EH (cell line): ENCODE measurements at places on chromosomes 4 and X.

DNA sequence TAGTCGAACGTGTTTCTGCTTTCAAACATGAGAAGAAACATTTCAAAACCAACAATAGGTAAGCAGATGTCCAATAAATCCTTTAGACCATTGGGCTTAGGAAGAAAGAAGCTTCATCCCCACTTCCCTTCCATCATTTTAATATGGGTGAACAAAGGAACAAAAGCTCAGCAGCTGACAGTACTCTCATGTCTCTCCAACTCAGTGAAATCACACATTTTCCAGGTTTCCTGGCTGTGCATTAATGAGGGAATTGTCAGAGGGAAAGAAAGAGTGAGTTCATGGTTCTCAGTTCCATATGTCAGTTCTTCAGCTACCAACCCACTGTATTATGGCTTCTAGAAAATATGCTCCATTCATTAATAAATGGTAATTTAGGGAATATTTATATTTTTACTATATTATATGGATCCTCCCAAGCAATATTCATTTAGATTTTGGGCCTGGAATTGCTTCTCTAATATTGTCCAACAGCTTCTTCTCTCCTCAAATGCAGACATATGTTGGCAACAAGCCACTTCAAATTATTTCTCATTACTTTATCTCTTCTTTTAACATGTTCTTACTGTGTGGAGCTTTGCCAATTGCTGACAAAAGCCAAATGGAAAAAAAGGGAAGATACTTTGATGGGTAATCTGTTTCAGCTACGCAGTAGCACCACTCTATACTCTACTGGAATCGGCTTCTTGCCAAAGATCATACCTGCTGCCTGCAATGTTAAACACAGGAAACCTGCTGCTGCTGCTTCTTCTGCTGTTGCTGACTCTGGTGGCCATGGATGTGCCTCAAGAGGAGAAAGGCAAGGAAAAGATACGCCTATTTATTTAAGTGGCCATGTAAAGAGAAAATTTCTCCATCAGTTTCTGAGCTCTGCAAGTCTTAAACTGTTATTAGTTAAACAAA, 1757.6 kb downstream of the ARAP2 start:
- no peak for DNase-seq

DNA sequence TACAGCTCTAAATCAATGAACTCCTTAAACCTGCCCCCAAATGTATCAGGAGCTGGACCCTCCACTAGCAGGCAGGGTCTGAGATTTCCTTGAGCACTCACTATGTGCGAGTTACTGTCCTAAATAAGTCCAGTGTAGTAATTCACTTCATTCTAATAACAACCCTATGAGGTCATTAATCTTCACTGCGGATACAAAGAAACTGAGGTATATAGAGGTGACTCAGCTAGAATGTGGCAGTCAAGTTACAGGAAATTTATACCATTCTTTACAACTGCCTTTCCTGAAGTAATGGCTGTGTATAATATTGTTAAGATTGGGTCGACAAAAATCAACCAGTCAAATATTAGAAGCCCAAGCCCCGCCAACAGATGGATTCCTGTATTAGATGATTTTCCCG, 473.9 kb upstream of the FTHL17 start:
- peak; percentile 56 for DNase-seq

DNA sequence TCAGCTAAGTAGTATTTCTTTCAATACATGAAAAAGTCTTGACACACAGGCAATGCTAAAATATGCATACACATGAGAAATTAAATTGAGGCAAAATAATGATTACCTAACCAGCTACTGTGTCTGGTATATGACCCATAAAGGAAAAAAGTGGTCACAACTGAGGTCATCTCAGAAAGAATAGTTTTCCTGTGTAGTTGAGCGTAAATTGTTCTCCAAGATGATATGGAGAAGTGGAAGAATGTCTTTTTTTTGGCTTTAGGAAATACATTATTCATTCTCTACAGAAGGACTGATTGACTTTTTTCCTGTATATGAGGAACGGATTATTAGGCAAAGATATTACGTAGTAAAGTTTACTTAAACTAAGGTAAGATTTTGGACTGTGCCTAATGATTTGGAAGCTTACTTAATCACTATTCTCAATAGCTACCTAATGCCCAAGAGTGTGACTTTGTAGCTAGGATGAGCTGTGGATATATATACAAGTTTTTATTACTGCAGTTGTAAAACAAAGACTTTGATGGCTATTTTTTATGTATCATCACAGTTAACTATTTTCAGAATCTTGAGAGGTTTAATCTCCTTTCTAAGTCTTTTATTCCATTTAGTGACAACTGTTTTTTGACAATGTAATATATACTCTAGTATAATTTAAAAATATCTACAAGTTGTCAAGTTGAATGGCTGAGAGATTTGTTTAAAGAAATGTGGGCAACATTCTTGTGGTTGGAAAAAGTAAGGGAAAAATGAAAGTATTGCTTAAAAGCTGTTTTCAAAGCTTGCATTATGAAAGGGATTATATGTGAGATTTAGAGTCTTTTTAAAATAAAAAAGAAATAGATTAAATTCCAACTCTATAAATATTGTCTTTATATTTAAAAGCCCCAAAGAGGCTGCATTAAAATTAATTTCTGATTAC, 100.2 kb downstream of the PDLIM5 start:
- peak; percentile 72 for DNase-seq

- peak; percentile 69 for DNase-seq
Measured at GRCh38 chrX:40266490-40267333, 169.0 kb upstream of the BCOR start.

GRCh38 chr4:77039796-77040195, 36.0 kb downstream of the CCNI start:
- no peak for DNase-seq

DNA sequence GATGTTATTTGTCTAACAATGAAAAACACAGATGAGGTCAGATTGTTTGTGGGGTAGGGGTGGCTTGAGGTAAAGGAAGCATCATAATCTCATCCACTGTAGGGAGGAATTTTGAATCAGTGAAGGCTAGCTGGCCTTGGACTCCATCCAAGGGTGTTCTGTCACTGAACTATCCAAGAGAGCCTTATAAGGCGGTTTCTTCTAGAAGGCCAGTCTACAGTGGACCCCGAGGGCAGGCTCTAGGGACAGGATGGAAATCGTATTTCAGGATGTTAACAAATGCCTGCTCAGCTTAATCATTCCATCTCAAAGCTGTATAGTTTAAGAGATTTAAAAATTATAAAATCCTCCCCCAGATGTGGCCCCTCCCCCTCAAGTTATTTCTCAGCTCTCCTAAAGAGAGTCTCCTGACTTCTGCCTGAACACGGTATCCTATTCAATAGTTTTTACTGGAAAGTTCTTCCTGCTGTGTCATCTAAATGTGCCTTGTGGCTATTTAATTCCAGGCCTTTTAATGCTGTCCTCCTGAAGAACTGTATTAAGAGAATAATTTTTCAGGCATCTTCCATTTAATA, 8.0 kb downstream of the IGFBP7 start:
- peak; percentile 99 for DNase-seq

DNA sequence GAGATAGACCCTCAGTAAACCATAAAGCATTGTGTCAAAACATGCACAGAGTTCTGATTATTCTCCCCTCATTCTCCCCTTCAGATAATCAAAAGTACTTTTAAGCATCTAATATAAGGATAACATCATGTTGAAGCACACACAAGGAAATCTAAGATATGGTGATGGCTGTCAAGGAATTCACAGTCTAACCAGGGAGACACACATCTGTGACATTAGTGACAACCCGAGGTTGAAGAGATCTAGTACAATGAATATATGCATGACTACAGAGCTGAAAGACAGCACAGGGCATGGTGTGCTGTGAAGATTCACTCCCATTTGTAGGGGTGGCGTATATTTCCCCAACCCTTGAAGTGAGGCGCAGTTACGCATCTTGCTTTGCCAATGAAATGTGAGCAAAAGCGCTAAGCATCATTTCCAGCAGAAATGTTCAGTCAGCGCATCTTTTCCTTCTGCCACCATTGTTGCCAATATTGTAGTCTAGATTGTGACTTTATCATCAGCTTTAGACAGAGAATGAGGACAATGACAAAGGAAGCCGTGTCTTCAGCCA, 122.0 kb downstream of the NSUN7 start:
- no peak for DNase-seq

DNA sequence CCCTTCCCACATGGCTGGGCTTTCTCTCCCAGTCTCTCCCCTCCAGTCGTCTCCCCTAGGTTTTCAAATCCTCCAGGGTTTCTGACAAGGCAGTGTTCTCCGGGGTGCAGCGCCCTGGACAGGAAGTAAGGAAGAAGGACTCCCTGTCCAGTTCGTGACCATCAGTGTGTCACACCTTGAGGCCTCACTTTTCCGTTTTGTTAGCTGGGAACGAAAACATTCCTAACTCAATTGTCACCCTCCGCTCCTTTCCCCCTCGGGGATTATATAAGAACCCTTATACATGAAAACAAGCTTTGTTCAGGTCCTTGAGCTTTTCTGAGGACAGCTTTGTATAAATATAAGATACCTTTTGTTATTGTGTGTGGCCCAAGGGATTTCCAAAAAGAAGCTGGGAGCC, 92.1 kb downstream of the KDR start:
- DNase-seq, result no peak

- peak; percentile 51 for DNase-seq
Measured at GRCh38 chr4:145956288-145956890, 17.8 kb upstream of the ZNF827 start.

GRCh38 chrX:41407816-41408215, 39.3 kb upstream of the NYX start:
- no peak for DNase-seq

- no peak for DNase-seq
Measured at GRCh38 chr4:7381221-7381889, 53.4 kb downstream of the PSAPL1 start.

- peak; percentile 74 for DNase-seq
Measured at GRCh38 chr4:74376888-74377483, 12.0 kb downstream of the EREG start.

- DNase-seq, result no peak
Measured at GRCh38 chr4:40402556-40402955, 67.4 kb downstream of the CHRNA9 start.

DNA sequence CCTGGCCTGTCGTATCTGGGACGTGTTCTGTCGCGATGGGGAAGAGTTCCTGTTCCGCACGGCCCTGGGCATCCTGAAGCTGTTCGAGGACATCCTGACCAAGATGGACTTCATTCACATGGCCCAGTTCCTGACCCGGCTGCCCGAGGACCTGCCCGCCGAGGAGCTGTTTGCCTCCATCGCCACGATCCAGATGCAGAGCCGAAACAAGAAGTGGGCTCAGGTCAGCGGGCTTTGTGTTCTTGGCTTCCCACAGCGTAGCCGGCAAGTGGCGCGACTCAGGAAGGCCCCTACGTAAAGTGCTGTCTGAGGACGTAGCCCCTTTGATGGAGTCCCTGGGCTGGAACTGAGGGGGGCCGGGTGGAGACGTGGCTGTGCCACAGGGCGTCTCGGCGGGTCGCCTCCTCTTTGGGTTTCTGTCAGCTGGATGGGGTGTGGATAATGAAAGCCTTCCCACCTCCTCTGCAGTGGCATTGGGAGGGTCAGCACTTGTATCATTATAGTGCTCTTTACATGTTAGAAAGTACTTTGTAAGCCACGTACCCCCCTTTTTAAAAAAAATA, 18.1 kb upstream of the TADA2B start:
- DNase-seq, result no peak

GRCh38 chr4:53376900-53377299, 541 bp upstream of the FIP1L1 start:
- no peak for DNase-seq

GRCh38 chr4:7075962-7076695, 8.3 kb upstream of the GRPEL1 start:
- DNase-seq, result peak; percentile 48

DNA sequence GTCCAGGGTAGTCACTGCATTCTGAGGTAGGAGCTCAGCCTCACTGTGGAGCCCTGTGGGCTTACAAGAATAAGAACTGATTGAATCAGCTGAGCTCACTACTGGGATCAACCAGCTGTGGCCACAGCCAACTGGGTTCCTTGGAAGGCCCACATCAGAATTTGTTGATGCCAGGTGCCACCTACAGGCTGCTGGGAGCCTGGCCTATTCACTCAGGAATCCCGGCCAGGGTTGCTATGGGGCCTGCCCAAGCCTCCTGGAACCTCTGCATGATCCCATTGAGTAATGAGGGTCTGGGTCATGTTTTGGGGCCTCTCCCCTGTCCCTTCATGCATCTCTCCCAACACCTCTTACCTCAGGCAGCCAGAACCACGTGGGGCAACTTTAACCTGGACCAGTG, 53.9 kb upstream of the KIAA1210 start:
- DNase-seq, result peak; percentile 1

DNA sequence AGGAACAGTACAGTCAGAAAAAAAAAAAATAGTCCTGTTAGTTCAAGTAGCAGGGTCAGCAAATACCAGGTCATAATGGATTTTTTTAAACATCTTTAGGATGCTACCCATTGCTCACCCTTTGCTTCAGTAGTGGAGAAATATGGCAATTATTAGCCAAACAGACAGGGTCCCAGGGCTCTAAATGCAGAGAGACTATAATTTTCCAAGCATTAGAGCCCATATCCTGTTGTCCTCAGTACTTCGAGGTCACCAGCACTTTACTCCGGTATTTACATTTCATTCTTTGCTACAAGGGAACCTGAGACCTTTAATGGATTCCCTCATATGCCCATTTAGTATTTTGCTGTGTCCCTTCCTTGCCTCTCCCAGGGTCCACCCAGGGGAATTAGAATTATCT, 1562.9 kb upstream of the TENM3 start:
- no peak for DNase-seq

DNA sequence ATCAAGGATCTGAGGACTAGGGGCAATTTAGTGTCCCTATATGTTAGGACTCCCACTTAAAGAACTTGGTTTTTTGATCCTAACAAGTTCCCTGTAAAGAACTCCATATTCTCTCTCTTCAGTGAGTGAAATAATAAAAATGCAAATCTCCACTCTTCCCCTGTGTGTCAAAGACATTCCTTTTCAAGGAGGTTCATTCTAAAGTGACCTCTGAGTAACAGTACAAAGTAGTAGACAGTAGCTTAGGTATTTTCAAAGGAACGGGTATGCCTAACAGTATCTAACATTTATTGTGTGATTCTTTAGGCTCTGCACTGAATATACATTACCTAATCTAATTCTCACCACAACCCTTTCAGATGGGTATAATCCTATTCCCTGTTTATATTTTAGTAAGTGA, 58.4 kb upstream of the SCOC start:
- DNase-seq, result no peak

- DNase-seq, result peak; percentile 57
Measured at GRCh38 chr4:87543835-87544461, 14.8 kb upstream of the SPARCL1 start.

DNA sequence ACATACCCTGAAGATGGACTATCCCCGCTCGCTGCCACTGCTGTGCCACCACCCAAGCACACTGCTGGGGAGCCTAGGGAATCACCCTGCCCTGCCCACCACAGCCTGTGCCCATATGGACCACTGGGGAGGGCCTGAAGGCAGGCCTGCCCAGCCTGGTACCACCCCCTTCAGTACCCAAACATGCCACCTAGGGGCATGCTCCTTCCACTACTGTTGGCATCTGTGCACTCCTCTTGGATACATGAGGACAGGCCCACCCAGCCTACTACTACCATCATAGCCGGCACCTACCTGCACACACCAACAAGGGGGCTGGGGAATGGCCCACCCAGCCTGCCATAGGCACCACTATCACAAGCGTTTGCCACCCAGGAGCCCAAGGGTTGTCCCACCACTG, 30.1 kb upstream of the PRDX4 start:
- no peak for DNase-seq

GRCh38 chrX:68754406-68754805, 74.4 kb upstream of the EFNB1 start:
- DNase-seq, result no peak
